ENCODE measurements at places on chromosomes 1 and 21.

- DNase-seq, result no peak
These were observed 71.4 kb downstream of the DIRAS3 start for GRCh38 chr1:67978890-67979516.

- no peak for DNase-seq
These were observed 74.7 kb downstream of the DISC1 start for GRCh38 chr1:231701306-231701705.

DNA sequence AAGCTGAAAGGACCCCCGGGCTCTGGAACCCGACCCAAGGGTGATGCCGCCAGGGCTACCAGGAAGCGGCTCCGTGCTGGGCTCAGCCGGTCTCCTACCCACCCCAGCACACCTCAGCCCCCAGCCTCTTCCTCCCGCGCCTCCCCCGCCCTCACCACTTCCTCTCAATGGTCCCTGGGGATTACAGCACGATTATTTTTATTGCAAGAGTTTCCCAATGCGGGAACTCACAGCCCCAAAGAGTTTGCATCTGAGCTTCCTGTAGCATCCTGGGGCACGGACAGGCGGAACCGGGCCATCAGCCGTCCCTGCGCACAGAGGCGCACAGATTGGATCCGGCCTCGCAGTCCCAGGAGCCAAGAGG lies 8.7 kb upstream of the SLX9 start:
- DNase-seq, result peak; percentile 89

DNA sequence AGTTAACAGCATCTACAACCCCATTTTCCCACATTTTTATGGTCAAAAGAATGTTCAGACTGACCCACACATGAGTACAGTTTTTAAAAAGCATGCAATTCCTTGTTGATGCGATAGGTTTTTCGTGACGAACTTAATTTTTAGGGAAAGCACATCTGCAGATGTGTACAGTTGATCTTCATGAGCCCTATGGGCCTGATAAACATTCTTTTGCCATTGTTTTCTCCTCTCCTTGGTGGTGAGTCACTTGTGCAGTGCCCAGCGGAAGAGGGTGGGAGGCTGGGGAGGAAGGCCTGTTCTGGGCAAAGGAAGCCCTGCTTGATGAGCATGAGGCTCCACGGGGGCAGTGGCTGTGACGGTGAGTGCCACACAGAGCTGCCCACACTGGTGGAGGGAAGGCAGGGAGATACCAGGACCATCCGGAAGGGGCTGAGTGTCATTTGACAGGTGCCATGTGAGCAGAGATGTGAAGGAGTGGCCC lies 5.3 kb downstream of the ARF1 start:
- DNase-seq, result peak; percentile 92

GRCh38 chr1:212514056-212514614 lies 81.4 kb downstream of the NENF start:
- DNase-seq, result no peak

GRCh38 chr1:7616076-7616832 lies 154.8 kb upstream of the VAMP3 start:
- peak; percentile 4 for DNase-seq

DNA sequence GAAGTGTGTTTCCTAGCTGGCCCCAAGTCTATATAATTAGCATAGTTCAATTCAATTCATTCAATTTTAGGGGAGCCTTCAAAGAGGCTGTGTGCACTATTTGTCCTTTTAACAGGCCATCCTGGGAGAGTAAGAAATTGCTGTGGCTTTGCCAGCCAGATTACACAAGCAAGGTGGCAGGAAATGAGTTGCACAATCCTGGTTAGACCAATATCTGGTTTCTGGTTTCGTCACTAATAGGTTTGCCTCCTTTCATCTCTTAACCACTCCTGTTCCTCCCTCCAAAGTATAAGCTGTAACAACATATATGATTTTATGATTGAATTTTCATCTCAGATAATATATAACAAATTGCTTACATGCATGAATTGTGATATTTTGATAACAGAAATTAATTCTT lies 84.1 kb upstream of the NEGR1 start:
- peak; percentile 29 for DNase-seq

DNA sequence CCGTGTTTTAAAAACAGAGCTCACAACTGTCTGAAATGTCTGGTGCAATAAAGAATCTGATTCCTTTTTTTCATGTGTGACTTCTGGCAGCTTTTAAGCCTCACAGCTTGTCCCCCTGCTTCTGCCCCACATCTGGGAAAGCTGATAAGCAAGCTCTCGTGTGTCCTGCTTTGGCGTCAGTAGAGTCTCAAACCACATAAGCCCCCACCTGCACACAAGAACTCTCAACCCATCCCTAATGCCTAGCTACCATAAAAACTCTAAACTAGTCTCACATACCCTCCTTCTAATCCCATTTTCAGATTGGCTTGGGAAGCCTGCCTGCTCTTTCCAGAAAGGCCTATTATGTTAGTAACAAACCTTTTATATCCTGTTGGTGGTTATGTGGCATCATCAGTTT lies 94.6 kb upstream of the DAB1 start:
- DNase-seq, result no peak

GRCh38 chr1:198612471-198613260 lies 26.2 kb upstream of the PTPRC start:
- DNase-seq, result peak; percentile 66

- peak; percentile 87 for DNase-seq
These were observed 20.1 kb downstream of the ECE1 start for GRCh38 chr1:21270086-21270689.

DNA sequence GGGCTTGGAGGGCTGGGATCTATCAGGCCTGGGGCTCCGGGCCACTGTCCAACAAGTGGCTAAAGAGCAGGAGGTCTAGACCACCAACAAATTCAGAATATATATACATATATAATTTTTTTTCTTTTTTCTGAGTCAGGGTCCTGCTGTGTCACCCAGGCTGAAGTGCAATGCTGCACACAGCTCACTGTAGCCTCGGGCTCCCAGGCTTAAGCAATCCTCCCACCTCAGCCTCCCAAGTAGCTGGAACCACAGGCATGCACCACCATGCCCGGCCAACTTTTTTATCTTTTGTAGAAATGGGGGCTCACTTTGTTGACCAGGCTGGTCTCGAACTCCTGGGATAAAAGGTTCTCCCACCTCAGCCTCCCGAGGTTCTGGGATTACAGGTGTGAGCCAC lies 6.8 kb upstream of the LAPTM5 start:
- no peak for DNase-seq

- no peak for DNase-seq
These were observed 13.1 kb downstream of the NR5A2 start for GRCh38 chr1:200040481-200041138.

All from inflammatory macrophage treated with lipopolysaccharide for 1 hour (primary cell).